A673 (cell line): ENCODE measurements at places on chromosomes 11 and 22.

- no peak for DNase-seq
Observed at GRCh38 chr11:124090996-124091395, 24.3 kb upstream of the VWA5A start.

DNA sequence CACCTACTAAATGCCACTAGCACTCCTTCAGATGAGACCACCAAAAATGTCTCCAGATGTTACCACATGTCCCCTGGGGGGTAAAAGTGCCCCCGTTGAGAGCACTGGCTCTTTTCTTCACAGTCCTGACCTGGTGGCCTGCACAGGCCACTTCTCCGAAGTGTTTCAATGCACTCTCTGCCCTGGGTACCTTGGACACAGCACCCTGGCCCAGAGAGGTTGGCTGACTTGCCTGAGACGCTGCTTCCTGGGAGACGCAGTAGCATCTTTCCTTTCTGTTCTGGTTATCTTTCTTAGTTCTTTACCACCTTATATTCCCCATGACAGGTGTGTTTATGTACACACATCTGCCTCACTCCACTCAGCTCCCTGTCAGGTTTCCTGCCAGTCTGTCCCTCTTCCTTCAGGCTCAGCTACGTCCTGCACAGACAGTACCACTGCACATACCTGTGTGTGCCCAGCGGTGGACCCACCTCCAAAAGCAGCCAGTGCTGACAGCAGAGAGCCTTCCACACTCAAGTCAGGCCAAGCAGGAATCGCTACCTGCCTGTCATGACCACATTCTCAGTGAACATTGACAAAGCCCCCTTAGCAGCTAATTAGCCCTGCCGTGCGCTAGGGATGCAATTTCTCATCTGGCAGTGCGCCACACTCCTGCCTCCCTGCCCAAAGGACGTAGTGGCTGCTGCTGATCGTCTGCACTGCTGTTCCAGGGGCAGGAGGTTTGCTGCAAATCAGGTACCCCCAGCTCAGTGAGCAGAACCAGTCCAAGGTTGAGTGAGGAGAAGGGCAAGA lies 39.0 kb downstream of the FAM83F start:
- no peak for DNase-seq

GRCh38 chr11:121226415-121227263 lies 65.9 kb upstream of the SC5D start:
- DNase-seq, result no peak

- no peak for DNase-seq
Observed at GRCh38 chr22:50227579-50228215, 17.1 kb downstream of the TUBGCP6 start.

DNA sequence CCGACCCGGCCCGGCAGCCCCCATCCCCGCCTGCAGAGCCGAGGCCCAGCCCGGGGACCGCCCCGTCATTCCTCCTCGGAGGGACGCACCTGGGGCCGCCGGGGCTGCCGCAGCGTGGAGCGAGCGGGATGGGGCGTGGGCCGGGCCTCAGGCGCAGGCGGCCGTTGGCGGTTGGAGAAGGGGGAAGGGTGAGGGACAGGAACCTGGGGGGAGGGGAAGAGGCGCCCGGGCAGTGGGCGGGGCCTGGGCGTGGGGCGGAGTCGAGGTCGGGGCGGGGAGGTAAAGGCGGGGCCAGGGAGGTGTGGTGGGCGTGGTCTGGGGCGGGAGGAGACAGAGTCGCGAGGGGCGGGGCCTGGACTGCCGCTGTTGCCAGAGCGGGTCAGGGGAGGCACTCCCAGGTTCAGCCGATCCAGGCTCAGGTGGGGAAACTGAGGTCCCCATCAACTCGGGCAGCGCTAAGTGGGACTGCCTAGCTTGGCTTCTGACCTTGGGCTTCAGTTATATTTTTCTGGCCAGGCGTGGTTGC lies at the start of gene TESMIN:
Gene TESMIN, minus strand, starts transcription at position 190 of the 526 bp plus-strand sequence. CDS start 860 bp downstream, outside the sequence.
- peak; percentile 89 for DNase-seq

- no peak for DNase-seq
Observed at GRCh38 chr22:50521710-50522109, 3.7 kb downstream of the SCO2 start.
